ENCODE measurements at places on chromosomes 11 and 22. TPM values are rescaled to one million over a fixed set of nuclear protein-coding genes. Genes with fewer than 3 reads are reported as not detected.

DNA sequence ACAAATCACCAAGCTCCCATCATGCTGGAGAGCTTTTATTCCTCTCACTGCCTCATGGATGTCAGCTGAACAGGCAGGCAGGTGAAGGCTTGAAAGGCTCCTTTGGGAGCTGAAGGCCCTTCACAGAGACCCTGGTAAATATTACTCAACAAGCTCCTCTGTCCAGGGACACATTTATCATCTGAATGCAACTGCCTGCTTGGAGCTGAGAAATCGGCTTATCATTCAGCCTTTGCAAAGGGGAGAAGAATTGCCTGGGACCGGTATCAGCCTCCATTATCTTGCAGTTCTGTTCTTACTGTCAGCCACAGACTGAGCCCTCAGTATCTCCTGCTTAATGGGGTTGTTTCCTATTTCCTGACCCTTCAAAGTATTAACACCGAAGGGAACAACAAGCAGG is 113.8 kb upstream of the PITPNB start:
- DNase-seq, result no peak

DNA sequence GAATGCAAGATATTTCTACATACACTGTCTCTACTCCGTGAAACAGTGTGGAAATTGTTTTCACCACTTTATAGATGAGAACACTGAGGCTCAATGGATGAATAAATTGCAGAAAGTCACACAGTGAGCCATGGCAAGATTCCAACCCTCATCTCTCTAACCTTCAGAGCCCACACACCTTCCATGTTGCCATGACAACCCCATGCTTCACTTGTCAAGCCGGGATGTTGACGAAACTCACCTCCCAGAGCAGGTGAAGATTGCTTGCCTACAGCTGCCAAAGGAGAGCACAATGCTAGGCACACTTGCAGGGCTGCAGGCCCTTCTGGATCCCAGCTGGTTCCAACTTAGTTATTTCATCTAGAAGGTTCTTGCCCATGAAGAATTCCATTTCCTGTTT is 71.4 kb upstream of the SEZ6L start:
- no peak for DNase-seq

GRCh38 chr11:10857709-10858438 is at the start of gene ZBED5:
Gene ZBED5 (minus strand): TSS chr11:10858053. CDS start chr11:10854945, 3,108 bp downstream.
- peak; percentile 98 for DNase-seq

Gene ENTHD1
- total RNA-seq, result not detected

Gene CDC42BPG
- total RNA-seq, result 9.3 TPM
